ENCODE measurements at places on chromosomes 1 and 21.

DNA sequence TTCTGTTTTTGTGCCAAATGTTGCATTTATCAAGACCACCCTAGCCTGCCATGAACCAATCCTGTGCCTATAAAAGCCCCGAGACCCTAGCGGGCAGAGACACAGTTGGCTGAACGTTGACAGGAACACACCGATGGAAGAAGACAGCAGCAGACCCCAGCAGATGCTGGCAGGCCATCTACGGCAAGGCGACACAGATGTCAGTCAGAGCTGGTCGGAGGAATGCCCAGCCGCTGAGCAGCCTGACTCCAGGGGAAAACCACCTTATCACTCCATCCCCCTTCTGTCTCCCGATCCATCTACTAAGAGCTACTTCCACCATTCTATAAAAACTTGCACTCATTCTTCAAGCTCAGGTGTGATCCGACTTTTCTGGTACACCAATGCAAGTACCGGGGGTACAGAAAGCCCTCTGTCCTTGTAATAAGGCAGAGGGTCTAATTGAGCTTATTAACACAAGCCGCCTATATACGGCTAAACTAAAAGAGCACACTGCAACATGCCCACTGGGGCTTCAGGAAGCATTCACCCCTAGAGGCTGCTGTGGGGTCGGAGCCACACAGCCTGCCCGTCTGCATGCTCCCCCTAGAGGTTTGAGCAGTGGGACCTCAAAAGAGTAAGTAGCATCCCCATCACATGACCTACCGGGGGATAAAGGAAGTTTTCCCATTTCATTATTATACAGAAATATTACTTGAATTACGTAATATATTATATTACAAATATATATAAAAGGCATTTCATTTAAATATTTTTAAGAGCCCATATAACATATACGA lies 1156.3 kb upstream of the B3GALT2 start:
- no peak for DNase-seq

DNA sequence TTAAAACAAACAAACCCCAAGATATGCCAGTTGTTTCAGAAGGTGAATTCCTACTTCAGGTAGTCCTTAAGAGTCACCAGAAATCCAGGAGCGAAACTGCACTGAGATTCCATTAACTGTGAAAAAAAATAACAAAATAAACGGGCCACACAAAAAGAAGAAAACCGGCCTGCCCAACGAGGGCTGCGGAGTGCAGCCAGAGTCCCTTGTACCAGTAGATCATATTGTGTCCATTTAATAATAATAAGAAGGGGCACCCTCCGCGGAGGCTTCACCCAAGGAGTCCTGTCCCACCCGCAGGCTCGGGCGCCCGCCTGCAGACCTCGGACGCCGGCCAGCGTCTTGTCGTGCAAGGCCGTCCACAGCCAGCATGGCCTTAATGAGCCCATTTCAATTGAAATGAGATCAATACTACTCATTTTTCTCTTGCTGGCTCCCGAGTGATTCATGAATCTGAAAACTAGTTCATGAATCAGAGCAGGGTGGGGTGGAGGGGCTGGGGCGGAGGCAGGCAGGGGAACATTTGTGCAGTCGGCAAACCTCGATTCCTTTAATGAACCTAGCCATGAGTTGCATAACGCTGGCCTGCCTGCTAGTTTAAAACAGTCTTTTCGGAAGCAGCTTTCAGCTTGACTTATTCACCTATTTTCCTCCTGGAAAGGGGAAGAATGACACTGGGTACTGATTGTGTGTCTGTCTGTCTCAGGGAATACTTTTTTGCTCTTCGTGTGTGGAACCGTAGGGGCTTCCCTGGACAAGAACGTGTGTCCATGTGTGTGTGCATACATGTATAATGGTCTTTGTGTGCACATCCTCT lies 113.1 kb upstream of the IRF2BP2 start:
- peak; percentile 80 for DNase-seq

- peak; percentile 45 for DNase-seq
Observed at GRCh38 chr1:116033322-116033721, 57.0 kb downstream of the SLC22A15 start.

DNA sequence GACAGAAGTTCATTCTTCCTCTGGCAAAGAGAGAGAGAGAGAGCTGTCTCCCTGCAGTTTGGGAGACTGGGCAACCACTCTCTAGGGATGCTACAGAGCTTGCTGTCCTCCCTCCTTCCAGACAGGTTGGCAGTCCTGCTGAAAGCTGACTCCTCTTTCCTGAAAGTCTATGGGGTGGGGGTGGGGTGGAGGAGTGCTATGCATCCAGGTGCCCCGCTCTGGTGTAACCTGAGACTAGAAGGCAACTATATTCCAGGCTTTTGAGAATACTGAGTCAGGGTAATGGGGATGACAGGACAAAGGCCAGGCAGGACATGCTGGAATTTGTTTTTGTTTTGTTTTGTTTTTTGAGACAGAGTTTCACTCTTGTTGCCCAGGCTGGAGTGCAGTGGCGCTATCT lies 55.4 kb downstream of the OPTC start:
- DNase-seq: no peak

DNA sequence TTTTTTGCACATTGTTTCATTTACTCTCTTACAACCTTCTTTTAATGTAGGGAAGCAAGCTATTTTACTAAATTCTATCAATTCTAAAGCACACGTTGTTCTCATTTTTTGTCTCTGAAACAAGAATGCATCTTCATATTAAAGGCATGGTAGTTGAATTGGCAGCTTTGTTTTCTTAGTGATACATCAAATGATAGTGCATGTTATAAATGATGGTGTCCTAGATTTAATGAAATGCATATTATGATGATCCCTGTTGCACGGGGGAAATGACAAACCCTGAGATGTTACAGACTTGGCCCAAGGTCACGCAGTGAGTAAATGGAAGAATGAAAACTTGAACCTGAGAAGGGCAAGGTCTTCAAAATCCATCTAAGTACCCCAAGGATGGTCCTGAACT lies 213.1 kb downstream of the KAZN start:
- DNase-seq: no peak

- DNase-seq: no peak
Observed at GRCh38 chr1:188027613-188028012, 1198.9 kb downstream of the PLA2G4A start.

DNA sequence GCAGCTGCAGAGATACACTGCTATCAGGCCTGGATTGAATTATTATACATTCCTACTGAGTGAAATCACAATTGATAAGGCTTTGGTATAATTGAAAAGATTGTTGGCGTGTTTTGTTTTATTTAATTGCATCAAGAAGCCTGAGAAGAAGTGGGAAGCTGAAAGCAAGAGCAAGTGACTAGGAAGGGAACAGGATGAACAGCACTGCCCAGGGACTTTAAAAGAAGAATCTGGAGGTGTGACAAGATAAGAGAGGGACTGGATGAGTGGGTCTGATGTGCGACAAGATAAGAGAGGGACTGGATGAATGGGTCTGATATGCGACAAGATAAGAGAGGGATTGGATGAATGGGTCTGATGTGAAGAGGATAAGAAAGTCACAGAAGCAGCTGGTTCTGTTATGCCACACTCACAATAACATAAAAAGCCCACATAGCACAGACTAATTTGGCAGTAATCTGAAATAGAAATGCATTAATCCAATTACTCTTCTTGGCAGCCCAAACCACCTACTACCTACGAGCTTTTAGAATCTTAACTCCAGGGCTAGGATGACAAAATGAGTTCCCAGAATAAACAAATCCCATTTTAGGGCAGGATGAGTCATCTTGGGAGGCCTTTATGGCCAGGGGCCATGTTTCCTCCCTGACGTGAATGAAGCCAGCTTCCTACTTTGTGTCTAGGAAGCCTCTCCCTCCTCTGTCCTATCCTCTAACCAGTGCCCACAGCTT lies 129.7 kb downstream of the DUSP10 start:
- DNase-seq: peak; percentile 62

- DNase-seq: no peak
Observed at GRCh38 chr1:83791821-83792437, 207.0 kb downstream of the TTLL7 start.

DNA sequence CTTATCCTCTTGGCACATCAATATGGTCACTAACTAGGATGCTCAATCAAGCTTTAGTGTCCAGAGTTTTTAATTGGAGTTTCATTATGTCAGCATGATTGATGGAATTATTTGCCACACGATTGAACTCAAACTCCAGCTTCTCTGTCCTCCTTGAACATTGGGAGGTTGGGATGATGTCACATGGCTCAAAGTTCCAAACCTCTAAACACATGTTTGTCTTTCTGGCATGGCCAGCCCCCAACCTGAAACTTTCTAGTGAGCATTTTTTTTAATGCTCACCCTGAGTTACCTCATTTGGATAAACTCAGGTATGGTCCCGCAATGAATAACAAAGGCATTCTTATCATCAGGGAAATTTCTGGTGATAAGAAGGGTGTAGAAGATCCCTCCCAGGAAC lies 86.0 kb downstream of the RHOU start:
- DNase-seq: no peak

DNA sequence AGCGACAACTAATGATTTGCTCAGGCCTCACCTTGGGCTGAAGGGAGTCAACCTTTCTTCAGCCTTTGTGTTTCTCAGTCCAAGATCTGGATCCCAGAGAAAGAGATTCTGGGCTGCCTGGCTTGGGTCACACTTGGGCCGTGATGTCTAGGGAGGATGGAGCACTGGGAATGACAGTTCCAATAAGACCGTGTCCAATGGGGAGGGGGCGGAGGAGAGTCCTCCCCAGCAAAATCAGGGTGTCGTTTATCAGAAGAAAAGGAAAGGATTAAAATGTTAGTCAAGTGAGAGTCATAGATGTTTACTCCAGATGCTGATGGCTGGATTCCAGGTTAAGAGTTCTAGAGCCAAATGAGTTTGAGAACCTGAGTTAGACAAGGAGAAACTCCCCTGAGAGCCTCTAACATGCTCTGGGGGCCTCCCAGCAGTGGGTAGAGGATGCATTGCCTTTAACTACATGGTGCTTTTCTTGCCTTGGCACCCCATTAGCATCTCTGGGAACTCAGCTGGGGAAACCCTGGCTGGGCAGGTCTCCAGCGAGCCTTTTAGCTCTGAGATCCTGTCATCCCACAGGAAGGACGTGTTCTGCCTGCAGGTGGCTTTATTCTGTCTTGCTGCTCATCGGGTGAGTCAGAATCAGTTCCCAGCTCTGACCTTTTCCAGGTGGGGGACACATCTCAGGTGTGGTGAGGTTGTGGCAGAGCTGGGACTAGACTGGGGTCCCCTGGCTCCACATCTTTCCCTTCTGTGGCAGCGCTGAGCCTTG lies 22.2 kb downstream of the NIPAL3 start:
- DNase-seq: no peak

DNA sequence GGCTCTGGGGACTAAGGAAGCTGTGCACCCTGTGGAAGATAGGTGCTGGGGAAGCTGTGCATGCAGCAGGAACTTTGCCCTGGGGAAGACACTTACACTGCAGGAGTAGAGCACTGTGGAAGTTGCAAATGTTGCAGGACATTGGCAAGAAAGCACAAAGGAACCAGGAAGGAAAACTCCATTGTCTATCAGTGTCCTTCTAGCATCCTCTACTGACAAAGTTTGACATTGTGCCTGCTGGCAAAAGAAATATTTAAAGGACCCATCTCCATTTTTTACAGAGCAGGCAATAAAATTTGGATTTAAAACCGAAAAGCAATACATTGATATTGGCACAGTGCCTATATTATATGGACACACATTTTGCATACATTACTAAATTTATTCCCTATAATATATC lies 394.1 kb downstream of the PBX1 start:
- DNase-seq: no peak

GRCh38 chr1:73401666-73402065 lies 796.3 kb downstream of the LRRIQ3 start:
- no peak for DNase-seq

DNA sequence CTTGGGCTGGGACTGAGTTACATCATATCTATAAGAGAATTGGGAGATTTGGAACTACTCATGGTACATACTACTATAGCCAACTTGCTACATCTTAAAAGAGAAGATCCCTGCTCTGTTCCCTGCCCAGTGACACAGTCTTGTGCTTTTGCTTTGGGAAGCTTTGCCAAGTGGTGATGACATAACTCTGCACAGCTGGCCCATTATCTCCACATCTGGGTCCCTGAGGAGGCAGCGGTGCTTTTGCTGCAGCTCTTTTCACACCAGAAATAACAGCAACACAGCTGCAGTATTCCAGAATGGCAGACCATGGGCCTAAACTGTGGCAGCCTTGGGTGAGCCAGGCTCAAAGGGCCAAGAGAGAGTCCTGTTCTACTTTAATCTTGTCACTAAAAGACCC lies 296.0 kb downstream of the HHAT start:
- no peak for DNase-seq

DNA sequence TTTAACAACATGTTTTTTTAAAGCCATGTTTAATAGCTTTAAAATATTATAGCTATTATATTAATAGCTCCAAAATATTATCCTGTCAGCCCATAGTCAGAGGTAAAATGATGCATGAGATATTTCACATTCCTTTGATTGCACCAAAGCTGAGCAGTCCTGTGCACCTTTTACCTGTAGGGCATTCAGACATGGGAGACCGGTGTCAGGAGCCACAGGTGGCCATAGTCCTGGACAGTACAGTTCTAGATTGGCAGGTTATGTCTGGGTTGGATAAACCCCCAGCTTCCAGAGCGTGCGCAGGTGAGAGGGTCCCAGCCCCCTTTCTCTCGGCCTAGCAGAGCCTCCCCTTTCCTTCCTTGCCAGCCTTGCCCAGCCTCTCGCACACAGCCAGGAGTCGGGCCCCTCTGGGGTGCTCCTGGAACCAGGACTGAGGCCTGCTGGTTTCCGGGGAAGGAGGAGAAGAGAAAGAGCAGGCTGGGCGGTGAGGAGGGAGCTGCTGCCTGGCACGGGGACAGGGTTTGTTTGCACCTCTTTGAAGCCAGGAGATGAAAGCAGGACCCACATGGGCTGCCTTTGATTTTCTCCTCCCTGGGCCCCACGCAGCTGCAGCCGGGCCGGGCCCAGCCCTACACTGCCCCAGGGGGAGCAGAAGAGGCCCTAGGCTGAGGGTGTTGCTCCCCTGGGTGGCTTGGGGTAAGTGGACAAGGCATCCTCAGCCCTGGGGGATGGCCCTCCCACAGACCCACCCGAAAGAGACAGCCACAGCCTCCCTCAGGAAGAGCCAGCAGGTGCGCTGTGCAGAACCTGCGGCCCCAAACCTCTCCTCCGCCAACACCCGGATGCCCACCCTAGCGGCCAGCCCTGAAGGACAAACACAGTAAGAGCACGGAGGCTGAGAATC lies 75.2 kb upstream of the TARDBP start:
- no peak for DNase-seq

Data from ureter (tissue), 1 donor.